ENCODE measurements at places on chromosomes 16 and 17.

DNA sequence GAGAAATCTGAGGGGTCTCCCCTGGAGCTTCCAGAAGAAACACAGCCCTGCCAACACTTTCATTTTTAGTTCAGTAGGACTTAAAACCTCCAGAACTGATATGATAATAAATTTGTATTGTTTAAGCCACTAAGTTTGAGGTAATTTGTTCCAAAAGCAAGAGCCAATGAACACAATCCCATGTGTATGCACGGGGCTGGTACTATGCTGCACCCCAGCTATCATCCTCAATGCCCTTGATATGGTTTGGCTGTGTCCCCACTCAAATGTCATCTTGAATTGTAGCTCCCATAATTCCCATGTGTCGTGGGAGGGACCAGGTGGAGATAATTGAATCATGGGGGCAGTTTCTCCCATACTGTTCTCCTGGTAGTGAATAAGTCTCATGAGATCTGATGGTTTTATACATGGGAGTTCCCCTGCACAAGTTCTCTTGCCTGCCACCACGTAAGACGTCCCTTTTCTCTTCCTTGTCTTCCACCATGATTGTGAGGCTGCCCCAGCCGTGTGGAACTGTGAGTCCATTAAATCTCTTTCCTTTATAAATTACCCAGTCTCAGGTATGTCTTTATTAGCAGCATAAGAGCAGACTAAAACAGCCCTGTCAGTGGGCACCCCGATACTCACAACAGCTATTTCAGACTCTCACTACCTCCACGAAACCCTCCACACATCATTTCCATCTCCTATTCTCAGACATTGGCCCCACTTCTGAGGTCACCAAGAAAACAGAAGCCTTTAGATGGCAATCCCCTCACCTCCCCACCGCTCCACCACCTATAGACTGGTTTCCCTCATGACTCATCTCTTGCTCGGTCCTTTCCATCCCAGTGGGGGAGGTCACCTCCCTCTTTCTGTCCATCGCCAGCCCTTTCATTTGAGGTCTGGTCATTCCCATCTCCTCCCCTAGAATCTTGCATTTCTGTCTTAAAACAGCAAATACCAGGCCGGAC is 8.9 kb upstream of the CACNG1 start:
- DNase-seq: no peak

GRCh38 chr16:58389724-58390123 is 2.5 kb upstream of the GINS3 start:
- no peak for DNase-seq

DNA sequence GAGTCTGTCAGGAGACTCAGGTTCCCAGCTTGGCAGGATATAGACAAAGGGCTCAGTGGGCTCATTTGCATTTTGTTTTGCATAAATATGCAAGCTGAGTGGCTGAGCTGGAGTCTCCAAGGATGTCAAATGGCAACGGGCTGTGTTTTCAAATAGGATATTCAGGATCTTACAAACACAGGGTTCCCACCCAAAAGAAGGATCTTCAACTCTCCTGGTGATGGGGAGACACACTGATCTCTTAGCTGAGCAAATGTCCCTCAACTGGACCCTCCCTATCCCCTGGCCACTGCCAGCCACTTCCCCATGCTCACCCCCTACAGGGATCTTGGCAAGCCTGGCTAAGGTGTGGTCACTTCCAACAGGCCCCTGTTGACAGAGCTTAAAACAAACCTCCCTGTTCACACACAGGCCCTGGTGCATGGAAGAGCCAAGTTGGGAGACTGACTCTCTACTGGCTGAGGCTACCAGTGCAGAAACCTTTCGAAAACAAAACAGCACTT is 61.6 kb downstream of the SOX9 start:
- no peak for DNase-seq

- DNase-seq: no peak
These were observed 14.3 kb upstream of the FASN start for GRCh38 chr17:82112181-82112913.

DNA sequence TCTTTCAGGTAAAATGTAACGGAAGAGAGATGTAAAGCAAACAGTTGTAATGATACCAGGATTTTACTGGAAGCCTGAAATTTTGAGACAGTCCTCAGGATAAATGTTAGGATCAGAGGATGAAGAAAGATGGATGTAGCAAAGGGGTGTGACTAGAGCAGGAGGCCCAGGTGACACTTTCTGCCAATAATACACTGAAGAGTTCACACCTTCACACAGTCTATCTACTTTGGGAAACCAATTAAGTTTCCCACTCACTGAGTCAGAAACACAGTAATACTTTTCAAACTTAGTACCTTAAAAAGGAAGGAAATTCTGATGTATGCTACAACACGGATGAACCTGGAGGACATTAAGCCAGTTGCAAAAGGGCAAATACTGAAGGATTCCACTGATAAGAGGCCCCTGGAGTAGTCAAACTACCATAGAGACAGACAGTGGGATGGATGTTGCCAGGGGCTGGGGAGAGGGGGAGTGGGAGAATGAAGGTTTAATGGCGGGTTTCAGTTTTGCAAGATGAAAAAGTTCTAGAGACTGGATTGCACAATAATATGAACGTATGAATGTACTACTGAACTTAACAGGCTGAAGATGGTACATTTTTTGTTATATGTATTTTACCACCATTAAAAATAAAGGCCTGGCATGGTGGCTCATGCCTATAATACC is 62.3 kb downstream of the CYTH1 start:
- DNase-seq: no peak

- no peak for DNase-seq
These were observed 296.3 kb downstream of the HS3ST4 start for GRCh38 chr16:25988084-25988483.

- DNase-seq: no peak
These were observed 24.9 kb downstream of the RARA start for GRCh38 chr17:40333781-40334448.

- DNase-seq: peak; percentile 3
These were observed 62.6 kb upstream of the TEKT1 start for GRCh38 chr17:6894206-6894528.

DNA sequence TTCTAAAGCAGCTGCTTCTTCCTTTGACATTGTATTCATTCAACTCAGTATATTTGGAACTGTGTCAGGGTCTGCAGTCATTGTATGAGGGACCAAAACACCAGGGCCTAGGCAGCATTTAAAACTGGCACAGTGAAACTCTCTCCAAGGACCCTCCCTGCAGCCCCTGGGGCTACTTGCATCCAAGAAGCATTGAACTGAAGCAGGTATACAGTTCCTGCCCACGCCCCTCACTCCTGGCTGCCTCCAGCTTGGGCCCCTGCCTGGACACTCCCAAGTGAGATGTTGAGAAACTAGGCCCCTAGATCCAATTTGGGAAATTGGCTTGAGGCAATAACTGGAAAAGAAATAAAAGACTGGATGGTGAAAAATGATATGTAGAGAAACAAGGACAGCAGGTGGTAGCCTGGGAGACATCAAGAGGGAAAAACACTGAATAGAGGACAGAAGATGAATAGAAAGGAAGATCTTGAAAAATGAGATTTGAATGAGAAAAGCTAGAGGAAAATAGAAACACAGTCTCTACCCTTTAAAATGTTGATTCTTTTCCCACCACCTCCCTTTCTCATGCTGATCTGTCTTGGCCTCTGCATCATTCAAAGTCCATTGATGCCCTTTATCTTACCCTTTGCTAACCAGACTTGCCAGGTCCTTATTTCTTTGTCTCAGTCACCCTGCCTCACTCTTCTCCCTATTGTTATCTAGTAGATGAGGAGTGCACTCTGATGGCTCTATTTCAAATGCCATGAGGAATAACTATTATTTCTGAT is 368.8 kb upstream of the CDH8 start:
- DNase-seq: no peak

GRCh38 chr17:19290066-19290705 is 53.0 kb downstream of the EPN2 start:
- no peak for DNase-seq

GRCh38 chr16:49352892-49353291 is 20.7 kb upstream of the C16orf78 start:
- DNase-seq: no peak

DNA sequence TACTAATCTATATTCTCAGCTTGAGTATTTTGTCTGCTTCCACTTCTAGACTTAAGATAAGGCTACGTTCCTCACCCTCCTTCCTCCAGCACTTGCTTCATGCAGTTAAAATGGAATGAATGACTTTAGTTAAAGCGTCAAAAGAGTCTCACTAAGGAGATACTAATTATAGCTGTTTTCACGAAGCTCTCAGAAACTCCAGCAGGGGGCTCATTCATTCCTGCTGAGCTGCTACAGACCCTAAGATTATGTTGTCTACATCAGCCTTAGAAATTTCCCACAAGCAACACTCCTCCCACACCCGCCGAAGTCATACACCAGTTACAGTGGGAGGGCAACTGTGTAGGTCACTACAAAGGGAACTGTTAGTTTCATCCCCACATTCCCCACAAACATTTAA is 57.0 kb upstream of the KIFC3 start:
- no peak for DNase-seq

DNA sequence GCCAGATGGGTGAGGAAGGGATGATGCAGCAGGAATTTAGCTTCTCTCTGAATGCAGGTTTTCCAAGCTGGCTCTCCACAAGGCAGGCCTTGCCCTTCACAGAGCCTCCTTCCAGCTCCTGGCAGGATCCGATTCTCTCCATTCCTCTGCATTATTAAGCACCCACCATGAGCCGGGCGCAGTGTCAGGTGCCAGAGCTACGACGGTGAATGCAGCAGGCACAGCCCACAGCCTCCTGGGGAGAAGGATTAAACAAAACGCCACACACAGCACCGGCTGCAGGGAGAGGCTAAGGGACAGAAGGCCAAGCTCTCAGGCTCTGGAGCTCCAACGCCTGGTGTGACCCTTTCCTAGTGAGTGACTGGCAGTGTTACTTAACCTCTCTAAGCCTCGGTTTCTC is 7.1 kb upstream of the MT2A start:
- no peak for DNase-seq

DNA sequence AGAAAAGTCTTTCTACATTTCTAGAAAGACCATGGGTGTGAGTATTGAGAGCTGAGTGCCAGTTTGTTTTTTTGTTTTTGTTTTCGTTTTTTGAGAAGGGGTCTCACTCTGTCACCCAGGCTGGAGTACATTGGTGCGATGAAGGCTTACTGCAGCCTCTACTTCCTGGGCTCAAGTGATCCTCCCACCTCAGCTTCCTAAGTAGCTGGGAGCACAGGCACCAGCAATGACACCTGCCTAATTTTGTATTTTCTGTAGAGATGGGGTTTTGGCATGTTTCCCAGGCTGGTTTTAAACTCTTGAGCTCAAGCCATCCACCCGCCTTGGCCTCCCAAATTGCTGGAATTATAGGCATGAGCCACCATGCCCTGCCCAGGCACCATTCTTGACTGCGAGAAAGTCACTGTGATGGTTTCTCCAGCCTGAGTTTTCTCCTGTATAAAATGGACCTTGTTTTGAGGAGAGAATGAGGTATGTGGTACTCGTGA is 673.8 kb downstream of the MAF start:
- DNase-seq: no peak

- no peak for DNase-seq
These were observed 15.9 kb downstream of the TMEM92 start for GRCh38 chr17:50289991-50290702.

DNA sequence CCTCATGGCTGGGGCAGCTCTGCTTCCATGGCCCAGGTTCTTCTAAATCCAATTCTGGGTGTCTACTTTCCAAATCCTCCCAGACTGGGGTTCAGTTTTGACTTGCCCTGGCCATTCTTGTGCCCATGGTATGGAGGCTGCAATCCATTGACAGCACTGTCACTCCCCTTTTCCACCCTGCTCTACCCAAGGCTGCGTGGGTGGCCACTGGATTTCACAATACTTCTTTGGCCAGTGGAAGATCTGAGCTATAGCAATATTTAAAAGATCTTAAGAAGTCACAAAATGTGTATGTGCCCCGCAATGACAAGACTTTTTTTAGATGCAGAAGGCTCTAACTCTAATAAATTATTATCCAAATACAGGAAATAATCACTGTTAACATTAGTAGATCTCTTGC is 329.4 kb upstream of the CCL2 start:
- no peak for DNase-seq

- DNase-seq: no peak
These were observed 1.0 kb upstream of the SALL1 start for GRCh38 chr16:51151961-51152663.

DNA sequence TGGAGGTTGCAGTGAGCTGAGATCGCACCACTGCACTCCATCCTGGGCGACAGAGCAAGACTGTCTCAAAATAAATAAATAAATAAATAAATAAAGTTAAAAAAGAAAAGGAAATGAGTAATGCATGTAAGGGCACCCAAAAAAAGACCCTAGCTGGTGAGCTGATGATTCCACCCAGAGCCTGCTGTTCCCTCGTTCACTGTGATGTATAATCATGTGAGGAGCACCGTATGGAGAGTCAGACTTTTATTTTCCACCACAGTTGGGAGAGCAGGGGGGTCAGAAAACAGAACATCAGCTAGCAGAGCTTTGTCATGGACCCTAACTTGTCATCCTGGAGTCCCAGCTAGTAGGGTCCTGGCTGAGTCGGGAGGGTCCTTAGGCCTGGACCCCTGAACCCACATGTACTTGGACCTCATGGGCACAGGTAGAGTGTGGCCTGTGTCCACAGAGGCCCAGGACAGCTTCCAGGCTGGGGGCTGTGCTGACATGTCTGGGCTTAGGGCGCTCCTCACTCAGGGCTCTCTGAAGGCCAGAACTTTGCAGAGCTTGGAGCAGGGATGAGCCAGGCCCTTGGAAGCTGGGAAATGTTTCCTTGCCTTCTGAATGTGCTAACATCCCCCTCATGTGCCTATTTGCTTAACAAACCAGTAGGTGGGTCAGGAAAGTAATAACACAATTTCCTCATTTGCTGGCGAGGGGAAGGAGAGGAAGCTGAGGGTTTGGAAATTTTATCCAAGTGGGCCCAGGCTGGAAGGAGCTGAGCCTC is 18.8 kb upstream of the LASP1NB start:
- no peak for DNase-seq
